ENCODE measurements at places on chromosomes 7 and 10. TPM values are rescaled to one million over a fixed set of nuclear protein-coding genes. Genes with fewer than 3 reads are reported as not detected.

NKX1-2 gene
- not detected for total RNA-seq

ACTA2 gene
- total RNA-seq: 840 TPM

ZPBP gene
- total RNA-seq: not detected

CUZD1 gene
- total RNA-seq: 0.96 TPM

SPOCK2 gene
- 23.9 TPM for total RNA-seq

MMD2 gene
- not detected for total RNA-seq

FAM221A gene
- total RNA-seq: 8.5 TPM

EIF3A gene
- total RNA-seq: 166 TPM

FAM20C gene
- 119 TPM for total RNA-seq

MSANTD7 gene
- 14.1 TPM for total RNA-seq

HOXA7 gene
- 5.8 TPM for total RNA-seq
